ENCODE measurements at places on chromosomes 7 and 10.
A peak's percentile ranks its signal among the peaks of the same experiment; 100 is the strongest.

GRCh38 chr10:24900888-24901685, 51.3 kb downstream of the PRTFDC1 start:
- no peak for DNase-seq

- no peak for DNase-seq
Observed at GRCh38 chr10:65798133-65798532, 1127.7 kb upstream of the LRRTM3 start.

GRCh38 chr10:4768416-4768815, 57.6 kb upstream of the AKR1E2 start:
- no peak for DNase-seq

- DNase-seq = no peak
Observed at GRCh38 chr7:79828866-79829265, 305.8 kb upstream of the GNAI1 start.

DNA sequence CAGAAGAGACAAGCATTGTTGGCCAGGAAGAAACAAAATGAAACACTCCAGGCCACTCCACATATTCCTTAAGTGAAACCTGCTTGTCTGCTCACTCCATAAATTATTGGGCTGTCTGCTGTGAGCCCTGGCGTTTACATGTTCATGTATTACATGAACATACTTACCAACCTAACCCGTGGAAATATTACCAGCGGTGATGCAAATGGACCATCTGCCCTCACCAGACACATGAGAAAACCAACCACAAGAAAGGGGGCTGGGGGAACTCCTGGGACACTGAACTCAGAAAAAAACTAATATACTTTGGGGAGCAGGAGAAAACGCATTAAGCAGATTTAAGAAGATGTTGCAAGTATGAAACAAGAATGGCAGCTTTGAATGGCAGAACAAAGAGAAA, 731.2 kb upstream of the IGFBP3 start:
- DNase-seq = no peak

GRCh38 chr7:140263277-140263676, 86.5 kb upstream of the KDM7A start:
- DNase-seq = no peak

DNA sequence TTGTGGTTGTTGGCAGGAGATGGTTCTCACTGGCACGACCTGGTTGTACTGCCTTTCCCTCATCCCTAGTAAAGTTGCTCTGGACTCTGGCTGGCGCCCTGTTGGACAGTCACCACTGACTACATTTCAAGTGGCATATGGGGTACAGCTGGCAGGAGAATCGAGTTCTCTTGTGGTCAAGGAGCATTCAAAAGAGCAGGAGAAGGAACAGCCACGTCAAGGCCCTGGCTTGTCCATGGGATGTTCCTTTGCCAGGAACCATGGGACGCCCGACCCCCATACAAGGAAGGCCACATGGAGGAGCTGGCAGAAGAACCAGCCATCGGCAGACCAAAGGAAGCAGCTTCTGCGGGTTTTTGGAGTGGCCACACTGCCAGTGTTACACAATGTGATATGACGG, 87.0 kb upstream of the SLC25A13 start:
- DNase-seq = no peak

DNA sequence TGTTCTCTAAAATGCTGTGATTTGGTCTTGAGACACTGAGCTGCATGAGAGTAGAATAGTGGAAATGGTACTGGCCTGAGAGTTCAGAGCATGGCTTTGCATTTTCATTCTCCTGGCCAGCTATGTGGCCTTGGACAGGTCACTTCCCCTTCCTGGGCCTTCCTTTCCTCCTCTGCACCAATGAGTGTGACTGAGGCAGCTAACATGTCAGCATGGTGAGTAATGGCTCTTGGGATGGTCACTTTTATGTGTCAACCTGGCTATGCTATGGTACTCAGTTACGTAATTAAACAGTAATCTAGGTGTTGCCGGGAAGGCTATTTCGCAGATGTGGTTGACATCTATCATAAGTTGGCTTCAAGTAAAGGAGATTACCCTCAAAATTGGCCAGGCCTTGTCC, 109.3 kb downstream of the RTKN2 start:
- no peak for DNase-seq

GRCh38 chr7:5634107-5634950, 147.1 kb downstream of the RNF216 start:
- peak; percentile 34 for DNase-seq

Data from cerebellum (tissue), 4 donors.